ENCODE measurements at places on chromosomes 13 and 19.

DNA sequence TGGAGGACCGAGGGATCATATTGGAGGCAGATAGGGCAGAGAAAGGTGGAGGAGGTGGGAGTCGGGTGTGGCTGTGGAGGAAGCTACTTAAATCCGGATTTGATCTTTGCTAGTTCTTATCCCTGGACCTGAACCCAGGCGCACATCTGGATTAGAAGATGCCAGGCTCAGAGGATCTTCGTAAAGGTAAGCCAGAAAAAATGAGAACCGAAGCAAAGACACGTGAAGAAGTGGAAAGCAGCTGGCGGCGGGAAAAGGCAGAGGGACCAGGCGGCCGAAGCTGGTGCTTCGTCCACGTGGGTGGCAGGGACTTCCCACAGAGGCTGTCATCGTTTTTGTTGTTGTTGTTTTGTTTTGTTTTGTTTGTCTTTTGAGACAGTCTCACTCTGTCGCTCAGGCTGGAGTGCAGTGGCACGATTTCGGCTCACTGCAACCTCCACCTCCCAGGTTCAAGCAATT lies at the start of gene DPRX:
Gene DPRX (plus strand): TSS at position 51 of the 459 bp plus-strand sequence. CDS start 108 bp downstream, at position 159.
- DNase-seq = no peak

DNA sequence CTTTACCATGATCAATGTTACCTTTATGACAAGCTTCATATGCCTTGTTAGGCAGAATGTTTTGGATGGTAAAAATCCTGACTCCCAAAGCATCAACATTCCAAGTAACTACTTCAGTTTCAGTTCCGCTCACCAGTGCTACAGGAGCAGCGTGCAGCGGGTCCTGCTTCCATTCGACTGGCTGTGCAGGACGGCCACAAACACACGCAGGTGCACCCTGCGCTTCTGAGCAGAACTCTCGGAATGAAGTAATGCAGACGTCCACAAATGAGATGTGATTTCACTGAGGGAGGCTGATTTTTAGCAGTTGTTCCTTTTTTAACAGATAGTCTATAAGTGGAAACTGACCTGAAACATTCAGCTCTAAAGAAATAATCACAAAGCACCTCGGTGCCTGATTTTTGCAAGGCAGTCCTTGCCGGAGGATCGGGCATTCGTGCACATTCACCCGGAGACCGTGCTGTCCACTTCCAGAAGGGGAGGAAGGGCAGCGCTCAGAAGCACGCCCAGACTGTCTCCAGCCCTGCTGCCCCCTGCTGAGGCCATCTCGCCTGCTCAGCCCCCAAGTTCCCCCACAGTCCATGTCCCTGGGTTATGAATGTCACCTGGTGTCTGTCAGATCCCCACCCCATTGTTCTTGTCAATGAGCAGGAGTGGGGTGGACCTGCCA lies 85.8 kb downstream of the RAB20 start:
- no peak for DNase-seq

- DNase-seq = no peak
These were observed 25.5 kb upstream of the SLC1A5 start for GRCh38 chr19:46813839-46814358.

DNA sequence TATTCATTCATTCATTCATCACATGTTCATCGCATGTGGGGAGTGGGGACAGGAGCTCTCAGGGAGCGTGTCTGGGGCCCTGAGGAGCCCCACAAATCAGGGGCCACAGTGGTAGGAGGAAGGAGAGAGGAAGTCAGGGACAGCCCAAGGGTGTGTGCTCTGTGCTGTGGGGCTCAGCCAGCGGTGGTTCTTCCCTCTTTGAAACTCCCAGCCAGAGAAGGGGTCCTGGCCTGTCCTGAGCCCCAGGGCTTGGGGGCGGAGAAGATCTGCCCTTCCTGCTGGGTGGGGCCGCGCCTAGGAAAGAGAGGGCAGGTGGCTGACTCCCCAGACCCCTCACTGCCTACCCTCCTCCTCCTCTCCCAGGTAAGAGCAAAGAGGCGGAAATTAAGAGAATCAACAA lies 14.6 kb downstream of the AP2A1 start:
- DNase-seq = no peak

Measured in OCI-M1 (cell line).